ENCODE measurements at places on chromosomes 5 and 9. TPM values are rescaled to one million over a fixed set of nuclear protein-coding genes. Genes with fewer than 3 reads are reported as not detected.

Gene ZER1
- 45.5 TPM for total RNA-seq

Gene SLC36A2
- not detected for total RNA-seq

Gene ALDH1B1
- total RNA-seq, result 10.8 TPM

Gene OLFML2A
- total RNA-seq, result 22.3 TPM

Gene ADRA1B
- total RNA-seq, result 3.8 TPM

Gene CMYA5
- total RNA-seq, result 2.0 TPM

Gene TEX48
- total RNA-seq, result not detected

Gene ZNF366
- total RNA-seq, result 13.6 TPM

Gene NR6A1
- total RNA-seq, result 4.5 TPM

Gene C1QTNF2
- 1.6 TPM for total RNA-seq

Gene CCDC192
- not detected for total RNA-seq

Gene SUSD3
- 5.3 TPM for total RNA-seq

Gene ALDH1A1
- 238 TPM for total RNA-seq

Gene FAM200C
- total RNA-seq, result 6.1 TPM

Gene TIFAB
- 0.30 TPM for total RNA-seq

Gene OTP
- not detected for total RNA-seq

Gene PCDHGA6
- 3.2 TPM for total RNA-seq

Gene OBP2B
- total RNA-seq, result not detected

Gene UAP1L1
- total RNA-seq, result 29.7 TPM

Gene IRGM
- total RNA-seq, result 0.24 TPM

Gene SQSTM1
- 450 TPM for total RNA-seq

Gene STOML2
- 59.0 TPM for total RNA-seq

Gene ENTPD8
- total RNA-seq, result 0.15 TPM

Gene ASS1
- 75.2 TPM for total RNA-seq

Gene PCDHB10
- total RNA-seq, result 2.0 TPM

Gene SAXO1
- 0.15 TPM for total RNA-seq

Gene LCN12
- 1.9 TPM for total RNA-seq

Gene ANXA1
- total RNA-seq, result 340 TPM

Gene AGXT2
- total RNA-seq, result not detected

Gene GPR107
- 43.0 TPM for total RNA-seq

Gene AMBP
- total RNA-seq, result 1.0 TPM

Gene ADAMTSL1
- total RNA-seq, result 3.7 TPM

Gene ECSCR
- total RNA-seq, result 48.8 TPM

Gene CCDC69
- 79.0 TPM for total RNA-seq

Gene CBY3
- not detected for total RNA-seq

Gene ARL14EPL
- total RNA-seq, result not detected

Gene NUTM2G
- total RNA-seq, result not detected

Gene USP20
- total RNA-seq, result 27.0 TPM

Gene FOXD4L6
- total RNA-seq, result not detected

Gene FGF10
- 7.6 TPM for total RNA-seq

Gene CDH9
- not detected for total RNA-seq

Gene GRAMD2B
- 13.7 TPM for total RNA-seq

Gene DNAI1
- 13.5 TPM for total RNA-seq

Gene TLR4
- total RNA-seq, result 70.1 TPM

Gene CEL
- 1.4 TPM for total RNA-seq

Gene PCDHB2
- 5.6 TPM for total RNA-seq

Gene MEGF10
- total RNA-seq, result 0.30 TPM

Gene GPSM1
- 19.2 TPM for total RNA-seq

Gene GABRB2
- total RNA-seq, result 0.56 TPM

Gene ANKRD55
- 0.41 TPM for total RNA-seq

Gene GPR151
- not detected for total RNA-seq

Gene GDNF
- total RNA-seq, result not detected

Gene MYMK
- not detected for total RNA-seq

Gene IRX1
- 6.0 TPM for total RNA-seq

Gene NEURL1B
- 24.8 TPM for total RNA-seq

Gene RNF208
- total RNA-seq, result 5.8 TPM

Measured in lower lobe of right lung (tissue), 2 donors.